ENCODE measurements at places on chromosomes 4 and X.

GRCh38 chr4:109942292-109942926 lies 29.7 kb downstream of the EGF start:
- no peak for DNase-seq

GRCh38 chr4:41749631-41750039 lies 1.1 kb upstream of the PHOX2B start:
- DNase-seq: no peak

DNA sequence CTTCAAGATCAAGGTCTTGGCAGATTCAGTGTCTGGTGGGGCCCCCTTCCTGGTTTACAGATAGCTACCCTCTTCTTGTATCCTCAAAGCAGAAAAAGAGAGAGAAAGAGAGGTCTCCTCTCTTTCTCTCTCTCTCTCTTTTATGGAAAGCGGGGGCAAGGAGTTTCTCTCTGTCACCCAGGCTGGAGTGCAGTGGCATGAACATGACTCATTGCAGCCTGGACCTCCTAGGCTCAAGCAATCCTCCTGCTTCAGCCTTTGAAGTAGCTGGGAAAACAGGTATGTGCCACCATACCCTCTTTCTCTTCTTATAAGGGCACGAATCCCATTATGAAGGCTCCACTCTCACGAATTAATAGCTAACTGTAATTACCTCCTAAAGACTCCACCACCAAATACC lies 20.2 kb downstream of the RAB9B start:
- no peak for DNase-seq

- DNase-seq: peak; percentile 92
Measured at GRCh38 chr4:139167774-139168444, 9.1 kb downstream of the ELF2 start.

DNA sequence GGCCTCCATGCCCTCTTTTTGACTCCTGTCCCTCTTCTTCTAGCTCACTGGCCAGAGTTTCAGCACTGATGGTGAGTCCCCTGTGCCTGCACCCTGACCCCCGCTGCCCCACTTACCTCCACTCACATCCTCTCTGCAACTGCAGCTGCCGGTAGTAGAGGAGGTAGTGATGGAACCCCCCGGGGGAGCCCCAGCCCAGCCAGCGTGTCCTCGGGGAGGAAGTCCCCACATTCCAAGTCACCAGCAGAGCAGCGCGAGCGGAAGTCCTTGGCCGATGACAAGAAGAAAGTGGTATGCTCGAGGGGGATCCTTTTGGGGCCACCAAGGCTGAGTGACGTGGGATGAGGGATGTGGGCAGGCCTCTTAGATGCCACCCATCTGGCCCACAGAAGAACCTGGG lies 5.8 kb downstream of the ARAF start:
- no peak for DNase-seq

- no peak for DNase-seq
Measured at GRCh38 chr4:80897537-80898303, 132.8 kb upstream of the BMP3 start.

GRCh38 chrX:70026851-70027200 lies 22.9 kb downstream of the AWAT2 start:
- no peak for DNase-seq

DNA sequence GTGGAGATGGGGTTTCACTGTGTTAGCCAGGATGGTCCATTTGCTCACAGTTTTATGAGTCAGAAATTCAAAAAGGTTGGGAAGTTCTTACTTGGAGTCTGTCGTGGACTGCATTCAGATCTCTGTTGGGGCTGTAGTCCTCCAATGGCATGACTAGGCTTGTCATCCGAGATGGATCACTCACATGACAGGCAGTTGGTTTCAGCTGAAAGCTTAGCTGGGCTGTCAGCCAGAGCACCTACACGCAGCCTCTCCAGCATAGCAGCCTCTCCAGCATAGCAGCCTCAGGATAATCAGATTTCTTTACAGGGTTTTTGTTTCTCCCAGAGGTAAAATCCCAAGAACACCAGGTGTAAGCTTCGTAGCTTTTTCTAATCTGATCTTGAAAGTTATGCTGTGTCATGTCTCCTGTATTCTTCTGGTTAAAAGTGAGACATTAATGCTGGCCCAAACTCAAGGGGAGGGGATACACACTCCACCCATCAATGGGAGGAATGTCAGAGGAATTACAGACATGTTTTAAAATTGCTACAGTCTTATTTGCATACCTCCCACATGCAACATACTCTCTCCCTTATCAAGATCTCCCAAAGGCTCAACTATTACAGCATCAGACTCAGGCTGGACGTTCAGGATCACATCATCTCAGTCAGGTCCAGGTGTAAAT lies 31.6 kb upstream of the SOD3 start:
- peak; percentile 76 for DNase-seq

GRCh38 chr4:169158861-169159260 lies 111.9 kb downstream of the SH3RF1 start:
- no peak for DNase-seq
